ENCODE measurements at places on chromosomes 1 and 21.

DNA sequence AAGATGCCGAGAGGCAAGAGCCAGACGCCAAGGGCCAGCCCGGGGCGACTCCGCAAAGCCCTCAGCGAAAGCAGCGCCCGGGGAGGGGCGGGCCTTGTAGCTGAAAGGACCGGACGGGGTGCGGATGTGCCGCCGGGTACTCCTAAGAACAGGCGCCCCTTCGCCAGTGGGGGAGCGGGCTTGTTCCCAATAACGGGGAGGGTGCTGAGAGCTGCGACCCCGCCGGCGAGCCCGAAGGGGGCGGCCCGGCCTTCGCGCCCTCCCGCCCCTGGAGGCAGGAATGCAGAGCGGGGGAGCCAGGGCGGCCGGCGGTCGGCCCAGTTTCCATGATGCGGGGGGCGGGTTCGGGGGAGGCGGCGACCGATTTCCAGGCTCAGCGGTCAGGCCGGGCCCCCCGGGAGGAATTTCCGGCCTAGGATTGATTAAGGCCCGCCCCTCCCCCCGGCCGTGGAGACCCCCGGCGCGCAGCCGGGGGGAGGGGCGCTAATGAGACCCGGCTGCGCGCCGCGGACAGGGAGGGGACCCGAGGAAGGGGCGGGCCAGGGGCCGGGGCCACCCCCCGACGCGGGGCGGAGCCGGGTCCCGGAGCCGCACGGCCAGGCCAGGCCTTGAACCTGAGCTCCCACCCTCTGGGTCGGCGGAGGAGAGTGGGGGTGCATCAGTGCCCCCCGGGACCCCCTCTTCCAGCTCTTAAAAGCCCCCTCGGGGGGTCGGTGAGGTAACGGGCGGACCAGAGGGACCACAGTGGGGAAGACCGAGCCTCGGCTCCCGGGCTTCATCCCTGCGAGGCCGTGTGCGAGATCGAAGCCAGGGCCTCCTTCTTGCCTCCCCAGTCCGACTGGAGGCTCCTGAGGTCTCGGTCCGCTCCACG, 898 bp upstream of the TMEM200B start:
- DNase-seq = peak; percentile 76

DNA sequence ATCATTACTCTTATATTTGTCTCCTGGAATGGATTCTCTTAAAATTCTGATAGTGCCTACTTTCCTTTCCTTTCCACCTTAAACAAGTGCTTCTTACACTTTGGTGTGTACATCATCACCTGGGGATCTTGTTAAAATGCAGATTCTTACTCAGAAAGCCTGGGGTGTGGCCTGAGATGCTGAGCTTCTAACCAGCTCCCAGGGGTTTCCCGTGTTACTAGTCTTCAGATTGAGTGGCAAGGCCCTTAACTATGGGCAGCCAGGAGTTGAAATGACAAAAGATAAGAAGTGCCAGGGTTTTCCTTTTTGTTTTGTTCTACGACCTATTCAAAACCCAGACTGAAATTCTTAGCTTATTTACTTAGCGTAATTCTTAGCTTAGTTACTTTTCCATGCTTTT, 159.2 kb downstream of the HFM1 start:
- no peak for DNase-seq

GRCh38 chr1:43993206-43993914, 2.0 kb downstream of the CCDC24 start:
- no peak for DNase-seq

DNA sequence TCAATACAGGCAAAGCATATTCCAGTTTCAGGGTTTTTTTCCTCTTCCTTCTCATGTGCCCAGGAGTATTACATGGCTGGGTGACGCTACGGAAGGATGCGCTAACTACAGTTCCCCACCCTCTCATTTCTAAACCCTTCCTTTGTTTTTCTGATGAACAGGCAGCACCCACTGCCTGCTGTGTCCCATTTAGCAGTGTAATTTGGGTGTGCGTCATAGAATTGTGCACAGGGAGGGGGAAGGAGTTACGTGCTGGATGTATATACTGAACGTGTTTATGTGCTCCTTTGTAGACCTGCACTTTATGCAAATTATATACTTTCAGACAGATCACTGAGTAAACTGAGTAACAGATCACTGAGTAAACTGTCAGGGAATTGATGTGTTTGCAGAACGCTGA, 44.5 kb downstream of the ELAPOR1 start:
- no peak for DNase-seq

DNA sequence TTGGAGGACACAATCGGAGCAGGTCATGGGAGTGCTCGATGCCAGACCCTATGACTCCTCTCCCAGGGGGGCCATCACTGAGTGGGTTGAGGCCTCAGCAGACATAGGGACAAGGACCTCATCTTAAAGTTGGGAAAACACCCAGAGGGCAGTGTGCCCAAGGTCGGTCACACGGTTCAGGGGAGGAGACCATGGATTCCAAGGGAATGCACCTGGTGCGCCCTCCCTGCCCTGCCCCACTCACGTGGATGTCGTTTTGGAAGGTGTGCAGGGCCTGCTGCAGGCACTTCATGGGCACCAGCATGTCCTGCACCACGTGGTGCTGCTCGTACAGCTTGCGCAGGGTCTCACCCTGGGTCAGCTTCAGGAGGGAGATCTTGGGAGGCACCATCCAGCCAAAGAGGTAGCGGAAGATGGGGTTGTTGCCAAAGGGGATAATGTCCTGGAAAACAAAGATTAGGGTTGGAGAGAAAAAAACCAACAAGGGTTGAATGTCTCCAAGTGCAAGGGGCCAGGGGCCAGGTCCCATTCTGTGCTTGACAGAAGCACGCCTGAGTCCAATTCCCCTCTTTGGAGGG, 33.1 kb downstream of the DHCR24 start:
- no peak for DNase-seq

- DNase-seq = no peak
Measured at GRCh38 chr1:198977909-198978308, 339.1 kb downstream of the PTPRC start.

GRCh38 chr1:186374303-186375151, 526 bp downstream of the TPR start:
- DNase-seq = no peak

DNA sequence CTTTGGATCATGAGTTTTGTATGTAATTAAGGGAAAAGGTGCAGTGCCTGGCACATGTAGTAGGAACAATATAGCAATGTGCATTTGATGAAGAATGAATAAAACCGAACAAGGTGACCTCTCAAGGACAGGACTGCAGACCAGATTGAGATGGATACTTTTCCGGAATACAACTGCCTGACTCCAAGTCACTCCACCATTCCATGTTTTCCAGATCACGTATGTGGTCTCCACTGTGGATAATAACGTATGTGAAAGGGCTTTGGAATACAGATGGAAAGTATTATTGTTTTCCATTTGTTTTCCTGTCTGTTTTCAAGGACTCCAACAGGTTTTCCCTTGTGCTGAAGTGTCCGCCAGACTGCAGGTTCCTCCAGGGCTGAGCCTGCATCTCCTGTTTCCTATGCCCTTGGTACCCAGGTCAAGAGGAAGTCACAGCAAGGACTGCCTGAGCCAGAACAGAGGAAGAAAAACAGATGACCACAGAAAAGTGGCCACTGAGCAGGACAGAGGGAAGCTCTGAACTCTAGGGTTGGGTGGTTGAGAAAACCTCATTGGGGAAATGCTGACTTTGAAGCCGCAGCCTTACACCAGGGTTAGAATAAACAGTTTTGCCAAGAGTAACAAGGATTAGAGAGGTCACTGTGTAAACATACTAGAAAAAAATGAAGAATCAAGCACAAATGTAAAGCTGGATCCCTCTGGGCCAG, 4.0 kb downstream of the CFAP45 start:
- DNase-seq = no peak

DNA sequence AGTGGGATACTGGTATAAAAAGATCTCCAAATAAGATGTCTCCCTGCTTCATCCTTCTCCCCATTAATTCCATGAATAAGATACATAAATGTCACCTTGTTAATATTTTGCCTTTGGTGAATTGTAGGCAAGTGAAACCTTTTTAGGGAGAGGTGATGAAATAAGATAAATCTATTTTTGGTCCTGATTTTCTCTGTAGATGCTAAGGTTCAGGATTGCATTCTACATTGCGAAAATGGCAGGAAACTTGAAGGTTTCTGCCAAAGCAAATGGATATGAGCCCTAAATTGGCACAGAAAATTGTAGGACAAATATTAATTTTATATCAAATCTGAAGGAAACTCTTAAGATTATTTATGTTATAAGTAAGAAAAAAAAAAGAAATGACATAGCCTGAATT, 107.1 kb downstream of the PLPPR4 start:
- DNase-seq = no peak

DNA sequence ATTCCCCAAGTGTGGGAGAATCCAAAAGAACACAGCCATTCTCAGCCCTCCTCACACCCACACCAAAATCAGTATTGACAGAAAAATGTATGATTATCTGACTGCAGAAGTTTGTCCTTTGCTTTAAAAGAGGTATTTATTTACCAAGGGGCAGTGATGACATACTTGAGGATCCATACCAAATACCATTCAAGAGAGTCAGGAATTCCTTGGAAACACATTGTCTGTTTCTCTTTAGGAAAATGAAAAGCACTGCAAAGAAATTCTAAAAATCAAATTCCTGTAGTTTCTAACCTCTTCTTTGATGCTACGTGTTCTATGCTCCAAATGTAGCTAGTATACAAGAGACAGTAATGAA, 509.6 kb upstream of the CXADR start:
- DNase-seq = no peak

DNA sequence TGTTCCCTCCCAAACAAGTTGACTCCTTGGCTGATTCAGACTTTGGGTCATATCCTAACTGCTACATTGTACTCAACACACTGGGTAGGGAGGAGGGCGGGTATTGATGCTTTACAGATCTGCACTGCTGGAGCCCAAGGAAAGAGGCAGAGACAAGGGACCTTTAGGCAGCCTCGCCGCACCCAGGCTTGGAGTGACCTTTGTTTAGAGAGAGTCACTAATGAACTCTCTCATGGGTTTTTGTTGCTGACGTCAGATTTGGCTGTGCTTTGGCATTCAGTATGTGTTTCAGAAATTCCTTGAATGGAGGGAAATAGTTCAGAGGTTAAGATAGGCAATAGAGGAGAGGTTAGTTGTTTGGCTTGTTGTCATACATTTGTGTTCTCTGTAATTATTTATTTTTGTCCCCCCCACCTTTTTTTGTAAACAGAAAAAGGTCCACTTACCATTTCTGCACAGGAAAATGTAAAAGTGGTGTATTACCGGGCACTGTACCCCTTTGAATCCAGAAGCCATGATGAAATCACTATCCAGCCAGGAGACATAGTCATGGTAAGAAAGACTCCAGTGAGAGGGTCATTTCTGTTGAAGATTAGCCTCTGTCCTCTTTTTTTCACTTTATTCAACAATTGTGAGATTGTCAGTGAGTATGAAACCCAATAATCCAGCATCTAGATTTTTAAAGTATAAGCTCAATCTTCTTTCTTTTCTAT, 116.1 kb downstream of the ATP5PO start:
- no peak for DNase-seq

GRCh38 chr21:39444421-39445180, 977 bp downstream of the LCA5L start:
- no peak for DNase-seq

GRCh38 chr1:110408488-110408887, 994 bp upstream of the LAMTOR5 start:
- no peak for DNase-seq

DNA sequence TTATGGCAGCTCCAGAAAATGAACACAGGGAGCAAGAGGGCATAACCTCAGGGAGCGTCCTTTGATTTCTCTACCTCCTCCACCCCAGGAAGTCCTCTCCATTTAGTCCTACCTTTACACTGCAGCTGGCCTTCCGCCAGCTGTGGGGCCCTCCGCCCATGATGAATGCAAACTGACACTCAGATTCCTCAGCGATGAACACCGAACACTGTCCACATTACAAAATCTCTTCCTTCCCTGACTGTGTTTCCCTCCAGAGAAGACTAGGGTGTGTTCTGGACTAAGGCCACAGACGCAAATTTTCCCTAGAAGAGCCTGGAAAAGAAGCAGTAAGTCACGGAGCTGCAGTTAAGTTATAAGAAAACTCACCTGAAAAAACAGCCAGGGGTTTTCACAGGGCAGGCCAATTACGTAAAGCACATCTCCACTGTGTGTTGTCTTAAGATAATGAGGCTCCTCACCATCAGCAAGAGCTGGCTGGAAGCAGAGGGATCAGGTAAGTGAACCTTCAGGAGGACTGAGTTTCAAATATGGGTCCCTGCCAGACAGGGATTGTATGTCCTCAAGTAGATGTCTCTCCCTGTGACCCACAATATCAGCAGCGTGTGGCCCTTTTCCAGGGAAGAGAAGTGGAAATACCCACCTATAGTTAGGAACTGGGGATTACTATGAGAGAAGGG, 46.3 kb upstream of the ATP1B1 start:
- no peak for DNase-seq

DNA sequence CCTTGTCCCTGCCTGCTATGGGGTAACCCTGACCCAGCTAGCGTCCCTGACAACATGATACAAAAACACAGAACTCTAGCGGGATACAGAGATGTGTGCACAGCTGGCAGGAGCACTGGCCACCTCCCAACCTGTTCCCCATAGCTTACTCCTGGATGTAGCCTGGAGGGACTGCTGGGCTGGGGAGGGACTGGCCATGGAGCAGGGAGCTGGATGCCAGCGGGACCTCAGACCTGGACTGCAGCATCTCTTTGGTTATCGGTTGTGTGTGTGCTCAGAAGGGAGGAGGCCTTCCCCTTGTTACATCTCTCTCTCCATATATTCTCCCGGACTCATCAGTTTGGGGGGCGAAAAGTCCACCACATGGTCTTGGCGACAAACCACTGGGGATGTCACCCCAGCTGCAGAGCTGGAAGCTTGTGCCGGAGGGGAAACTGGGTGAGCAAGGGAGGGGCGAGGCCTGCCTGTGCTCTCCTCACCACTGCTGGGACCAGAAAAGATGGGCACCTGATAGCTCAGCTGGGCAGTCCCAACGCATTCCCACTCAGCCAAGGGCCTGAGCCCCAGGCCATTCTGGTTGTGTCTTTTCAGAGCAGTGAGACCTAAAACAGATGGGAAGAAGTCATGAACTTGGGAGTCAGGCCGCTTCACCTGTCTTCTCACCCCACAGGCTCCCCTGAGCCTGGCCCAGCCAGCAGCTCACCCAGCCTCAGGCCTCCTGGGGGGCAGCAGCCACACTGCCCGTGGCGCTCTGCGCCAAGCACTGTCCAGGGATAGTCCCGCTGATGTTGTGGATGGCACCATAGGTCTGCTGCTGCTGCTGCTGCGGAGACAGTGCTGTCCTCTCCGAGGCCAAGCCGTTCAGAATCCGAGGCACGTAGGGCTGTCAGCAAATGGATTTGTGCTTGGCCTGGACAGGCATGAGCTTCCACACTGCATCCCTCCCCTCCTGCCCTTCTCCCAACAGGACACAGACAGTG, 35.6 kb downstream of the TMEM63A start:
- no peak for DNase-seq

GRCh38 chr1:42449256-42449655, 6.6 kb downstream of the ZMYND12 start:
- no peak for DNase-seq

DNA sequence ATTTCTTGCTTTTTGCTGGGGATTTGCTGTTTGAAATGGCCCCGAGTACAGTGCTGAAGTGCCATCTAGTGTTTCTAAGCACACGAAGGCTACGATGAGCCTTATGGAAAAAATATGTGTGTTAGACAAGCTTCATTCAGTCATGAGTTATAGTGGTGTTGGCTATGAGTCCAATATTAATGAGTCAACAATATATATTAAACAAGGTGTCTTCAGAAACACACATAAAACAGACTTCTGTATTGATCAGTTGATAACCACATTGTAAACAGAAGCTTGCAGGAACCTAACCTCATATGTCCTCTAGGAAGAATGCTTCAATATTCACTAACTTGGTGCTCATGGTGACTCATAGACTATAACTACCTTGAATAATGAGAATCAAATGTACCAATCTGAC, 1.7 kb upstream of the GJB5 start:
- DNase-seq = no peak

- DNase-seq = no peak
Measured at GRCh38 chr1:205974712-205975111, 28.5 kb downstream of the RAB7B start.
